ENCODE measurements at places on chromosomes 7 and 10. TPM values are rescaled to one million over a fixed set of nuclear protein-coding genes. Genes with fewer than 3 reads are reported as not detected.

GRCh38 chr7:129311429-129311828 is 86.6 kb downstream of the AHCYL2 start:
- no peak for DNase-seq

GRCh38 chr7:92641921-92642511 is 51.8 kb upstream of the FAM133B start:
- DNase-seq: no peak

DNA sequence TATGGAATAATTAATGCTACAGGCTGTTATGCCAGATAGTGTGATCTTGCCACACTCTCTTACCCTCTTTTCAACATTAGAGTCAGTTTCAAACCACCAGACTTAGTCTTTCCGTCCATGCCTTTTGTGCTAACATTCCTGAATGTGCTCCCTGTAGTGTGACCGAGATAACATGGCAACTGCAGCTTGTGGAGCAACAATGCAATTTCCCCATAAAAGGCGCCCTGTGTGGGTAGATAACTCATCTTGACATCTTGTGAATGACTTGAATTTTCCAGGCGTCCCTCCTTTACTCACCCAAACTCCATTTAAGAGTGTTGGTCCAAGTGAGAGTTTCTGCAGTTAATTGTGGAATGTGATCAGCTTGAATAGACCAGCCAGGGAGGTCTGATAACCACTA is 99.6 kb downstream of the DNAH11 start:
- DNase-seq: no peak

DNA sequence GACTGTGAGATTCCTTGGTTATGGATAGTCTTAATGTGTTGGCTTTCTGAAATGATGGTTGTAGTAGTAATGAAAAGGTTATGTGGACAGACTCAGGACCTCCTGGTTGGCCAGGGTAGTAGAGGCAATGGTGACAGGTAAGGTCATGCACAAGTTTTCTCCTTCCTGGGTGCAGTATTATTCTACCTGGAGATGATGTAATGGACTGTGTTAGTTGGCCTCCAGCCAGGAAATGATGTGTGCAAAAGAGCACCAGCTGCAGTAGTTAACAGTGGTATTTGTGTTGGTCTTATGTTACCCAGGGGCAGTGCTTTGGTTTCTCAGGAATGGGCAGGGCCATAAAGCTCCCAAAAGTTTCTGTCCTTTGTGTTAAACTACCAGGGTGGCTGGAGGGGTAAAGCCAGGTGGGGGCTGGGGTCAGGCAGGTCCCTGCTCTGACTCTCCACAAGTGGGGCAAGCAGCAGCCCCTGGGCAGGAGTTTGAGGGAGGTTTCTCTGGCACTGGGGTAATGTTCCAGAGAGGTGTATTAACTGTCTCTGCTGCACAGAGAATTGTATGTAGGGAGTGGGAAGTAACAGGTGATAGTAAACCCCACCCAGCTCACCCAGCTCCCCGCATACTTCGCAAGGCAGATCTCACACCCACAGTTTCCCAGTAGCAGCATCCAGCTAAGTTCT is 36.3 kb downstream of the GPR22 start:
- DNase-seq: peak; percentile 75

DNA sequence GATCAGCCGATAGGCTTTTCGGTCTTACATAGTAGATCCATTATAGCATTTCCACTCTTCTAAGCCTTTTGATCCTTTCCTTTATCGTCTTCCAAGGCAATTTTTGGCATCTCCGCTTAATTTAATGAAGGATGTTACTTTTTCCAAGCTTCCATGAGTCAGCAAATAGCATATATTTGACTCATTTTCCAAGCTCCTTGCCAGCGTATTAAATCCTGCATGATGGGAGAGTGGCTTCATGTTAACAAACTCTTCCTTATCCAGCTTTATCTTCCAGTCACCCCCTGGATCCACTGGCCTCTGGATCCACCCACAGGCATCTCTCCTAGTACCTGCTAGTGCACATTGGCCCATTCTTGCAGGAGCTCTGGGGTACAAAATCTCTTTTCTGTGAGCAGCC is 13.0 kb downstream of the OR9A2 start:
- no peak for DNase-seq

DNA sequence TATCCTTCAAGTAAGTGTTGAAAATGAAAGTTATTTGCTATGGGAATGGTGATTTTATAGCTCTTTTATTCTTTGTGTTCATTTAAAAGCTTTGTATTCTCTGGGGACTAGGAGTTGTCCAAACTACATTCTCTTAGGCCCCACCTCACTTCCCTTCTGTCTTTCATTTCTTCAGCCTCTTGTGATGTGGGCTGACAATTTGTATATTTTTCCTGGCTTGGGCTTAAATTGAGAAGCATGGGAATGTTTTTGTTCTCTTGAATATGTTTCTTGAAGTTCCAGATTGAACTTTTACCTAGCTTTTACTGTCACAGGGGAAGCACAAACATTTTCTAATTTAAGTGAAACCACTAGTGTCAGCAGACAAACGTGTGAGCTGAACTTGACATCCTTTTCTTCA is 27.9 kb downstream of the BBS9 start:
- no peak for DNase-seq

DNA sequence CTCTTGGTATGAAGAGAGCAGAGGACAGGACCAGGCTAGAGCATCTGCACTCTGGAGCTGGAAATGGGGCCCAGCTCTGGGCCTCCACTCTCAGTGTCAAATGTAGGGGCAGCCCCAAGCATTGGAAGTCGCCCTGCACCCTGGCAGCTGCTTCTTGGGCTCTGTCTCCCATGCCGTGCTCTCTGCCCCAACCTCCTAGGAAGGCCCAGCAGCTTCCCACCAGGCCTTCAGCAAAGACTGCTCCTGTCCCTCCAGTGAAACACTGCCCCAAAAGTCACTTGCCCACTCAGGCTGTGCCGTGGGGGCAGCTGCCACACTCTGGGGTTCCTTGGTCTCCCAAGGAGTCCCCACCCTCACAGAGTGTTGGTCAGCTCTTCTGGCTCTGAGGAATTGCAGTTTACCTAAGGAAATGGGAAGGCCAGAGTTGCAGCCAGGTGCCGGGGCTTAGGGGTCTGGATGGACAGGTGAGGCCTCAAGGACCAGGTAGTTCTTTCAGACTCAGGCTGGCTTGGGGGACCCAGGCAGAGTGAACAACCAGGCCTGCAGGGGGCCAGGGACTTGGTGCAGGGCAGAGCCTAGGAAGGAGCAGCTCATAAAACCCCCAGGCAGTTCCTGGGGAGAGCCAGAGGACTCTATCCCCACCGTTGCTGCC is 9.4 kb upstream of the OPN4 start:
- DNase-seq: peak; percentile 36

- no peak for DNase-seq
These were observed 149.4 kb upstream of the NPS start for GRCh38 chr10:127399668-127400067.

GRCh38 chr7:37215290-37215923 is 233.3 kb downstream of the ELMO1 start:
- DNase-seq: no peak

Gene MAGI2
- total RNA-seq: 25.3 TPM

DNA sequence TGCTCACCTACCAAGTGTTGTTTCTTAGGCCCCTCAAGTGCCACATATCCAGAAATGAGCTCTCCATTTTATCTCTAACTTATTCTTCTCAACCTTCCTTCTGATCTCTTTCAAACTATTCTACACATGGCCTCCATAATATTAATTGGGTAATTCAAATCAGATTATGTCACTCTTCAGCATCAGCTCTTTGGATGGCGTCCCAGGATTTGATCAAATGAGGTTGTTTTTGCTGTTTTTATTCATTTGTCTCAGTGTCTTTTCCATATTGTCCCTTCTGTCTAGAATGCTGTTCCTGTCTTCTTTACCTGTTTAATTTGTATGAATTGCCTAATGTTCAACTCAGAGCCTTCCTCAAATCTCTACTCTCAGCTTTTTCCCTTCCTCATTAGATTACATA is 234.6 kb upstream of the CXCL12 start:
- no peak for DNase-seq

Gene YKT6
- 64.2 TPM for total RNA-seq

Gene EMX2
- 46.1 TPM for total RNA-seq

DNA sequence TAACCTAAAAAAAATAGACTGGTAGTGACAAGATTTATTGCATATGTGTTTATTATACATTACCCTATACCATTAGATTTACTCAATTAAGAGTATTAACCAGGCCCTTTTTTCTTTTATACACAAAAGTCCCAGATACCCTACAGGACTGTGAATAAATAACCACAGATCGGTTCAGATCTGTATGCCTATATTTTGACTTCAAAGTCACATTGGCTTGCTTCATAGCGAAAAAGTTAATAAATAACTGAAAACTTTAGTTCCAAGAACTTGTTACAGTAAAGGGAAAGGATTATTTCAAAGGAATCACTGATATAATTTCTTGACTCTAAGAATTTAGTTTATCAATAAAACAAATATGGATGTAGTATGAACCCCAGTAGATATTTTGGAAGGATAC is 41.8 kb upstream of the FMC1 start:
- no peak for DNase-seq

DNA sequence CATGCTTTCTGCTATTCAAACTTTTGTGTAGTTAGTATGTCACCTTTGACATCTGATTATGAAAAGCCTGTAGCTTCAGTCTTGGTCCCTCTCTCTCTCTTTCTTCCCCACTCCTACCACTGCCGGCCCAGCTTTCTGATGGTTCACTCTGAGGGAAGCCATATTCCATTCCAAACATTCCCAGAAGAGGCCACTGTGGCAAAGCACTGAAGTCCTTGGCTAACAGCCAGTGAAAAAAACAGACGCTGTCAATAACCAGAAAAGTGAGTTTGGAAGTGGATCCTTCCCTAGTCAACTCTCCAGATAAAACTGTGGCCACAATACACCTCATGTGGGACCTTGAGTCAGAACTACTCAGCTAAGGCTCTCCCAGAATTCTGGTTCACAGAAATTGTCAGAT is 950.7 kb upstream of the PHF14 start:
- DNase-seq: no peak

Gene SPDYE1
- total RNA-seq: not detected

- no peak for DNase-seq
These were observed 4.9 kb downstream of the CPA4 start for GRCh38 chr7:130297628-130298543.

All from ureter (tissue), 1 donor.